ENCODE measurements at places on chromosomes 11 and 22.

GRCh38 chr22:19723983-19724827 lies 866 bp downstream of the GP1BB start:
- DNase-seq: no peak

GRCh38 chr11:69834251-69834650 lies 15.0 kb upstream of the FGF3 start:
- DNase-seq: no peak

- DNase-seq: no peak
Observed at GRCh38 chr11:92632495-92632894, 337.0 kb upstream of the MTNR1B start.

DNA sequence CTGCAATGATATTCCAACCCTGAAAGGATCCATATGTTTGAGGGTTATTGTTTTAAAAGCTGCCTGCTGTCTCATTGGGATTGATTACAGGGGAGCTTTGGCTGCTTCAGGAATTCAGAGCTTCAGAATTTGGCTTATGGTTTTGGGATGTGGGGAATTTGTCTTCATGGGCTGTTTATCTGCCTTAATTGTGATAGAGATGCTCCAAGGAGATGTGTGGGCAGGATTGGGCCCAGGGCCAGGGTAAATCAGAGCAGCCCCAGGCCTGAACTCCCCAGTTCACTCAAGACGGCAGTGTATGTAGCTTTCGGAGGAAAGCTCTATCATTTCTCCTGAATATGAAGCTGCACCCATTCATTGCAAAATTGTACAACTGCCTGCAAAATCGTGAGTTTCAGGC lies 88.5 kb downstream of the ALX4 start:
- no peak for DNase-seq

GRCh38 chr11:123704341-123704740 lies 37.1 kb downstream of the ZNF202 start:
- no peak for DNase-seq

DNA sequence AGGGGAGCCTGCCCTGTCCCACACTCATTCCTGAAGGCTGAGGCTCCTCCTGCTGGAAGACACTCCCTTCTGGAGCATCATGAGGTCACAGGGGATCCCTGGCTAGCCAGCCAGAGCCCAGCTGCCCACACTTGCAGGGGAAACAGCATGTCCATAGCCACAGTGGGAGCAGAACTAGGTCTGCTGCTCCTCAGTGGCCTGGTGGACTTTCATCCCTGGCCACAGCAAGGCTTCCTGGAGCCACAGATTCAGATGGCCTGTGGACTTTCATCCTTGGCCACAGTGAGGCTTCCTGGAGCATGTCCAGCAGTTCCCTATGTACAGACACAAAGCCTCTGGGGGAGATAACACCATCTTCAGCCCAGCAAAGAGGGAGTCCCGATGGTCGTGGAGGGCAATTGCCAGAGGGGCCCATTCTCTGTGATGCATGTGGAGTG lies 5.9 kb upstream of the APOL6 start:
- no peak for DNase-seq

DNA sequence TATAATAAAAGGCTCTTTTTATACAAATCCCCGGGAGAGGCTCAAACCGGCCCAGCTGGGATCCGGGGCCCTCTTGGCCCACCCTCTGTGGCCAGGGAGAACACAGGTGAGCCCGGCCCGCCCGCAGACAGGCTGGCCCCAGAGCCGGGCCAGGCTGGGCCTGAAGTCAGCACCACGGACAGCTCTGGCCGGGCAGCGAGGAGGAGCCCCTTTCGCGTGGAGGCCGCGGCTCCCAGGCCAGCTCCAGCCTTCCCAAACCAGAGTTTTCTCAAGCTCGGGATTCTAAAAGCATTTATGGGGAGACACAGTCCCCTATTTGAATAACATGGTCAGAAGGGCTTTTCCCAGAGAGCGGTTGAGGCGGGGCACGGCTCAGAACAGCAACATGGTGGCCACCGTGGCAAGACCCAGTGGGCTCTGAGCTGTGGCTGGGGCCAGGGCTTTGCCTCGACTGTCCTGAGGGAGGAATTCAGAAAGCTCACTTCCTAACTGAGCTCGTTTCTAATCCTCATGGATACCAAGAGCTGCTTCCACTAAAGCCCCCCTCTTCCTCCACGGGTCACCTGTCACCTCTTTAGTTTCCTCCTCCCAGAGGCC lies 115.4 kb downstream of the BRD1 start:
- DNase-seq: no peak

- no peak for DNase-seq
Observed at GRCh38 chr11:62721994-62722393, 5.3 kb downstream of the HNRNPUL2 start.

DNA sequence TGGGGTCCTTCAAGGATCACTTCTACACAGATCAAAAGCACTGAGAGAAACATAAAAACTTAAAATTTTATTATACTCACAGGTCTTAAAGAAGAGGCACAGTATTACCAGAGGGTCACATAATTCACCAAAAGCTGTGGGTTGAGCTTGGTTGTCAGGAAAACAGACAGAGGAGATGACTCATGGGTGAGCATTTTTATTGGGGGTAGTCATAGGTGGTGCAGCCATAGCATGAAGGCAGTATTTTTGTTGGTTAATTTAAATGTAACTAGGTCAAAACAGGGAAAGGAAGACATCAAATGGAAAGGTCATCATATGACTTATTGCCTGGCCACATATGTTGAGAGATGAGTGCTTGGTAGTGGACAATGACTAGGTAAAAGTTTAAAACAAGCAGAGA lies 24.2 kb downstream of the OR5B17 start:
- peak; percentile 46 for DNase-seq

Data from RWPE2 (cell line).